ENCODE measurements at places on chromosomes 7 and 10. TPM values are rescaled to one million over a fixed set of nuclear protein-coding genes. Genes with fewer than 3 reads are reported as not detected.

DNA sequence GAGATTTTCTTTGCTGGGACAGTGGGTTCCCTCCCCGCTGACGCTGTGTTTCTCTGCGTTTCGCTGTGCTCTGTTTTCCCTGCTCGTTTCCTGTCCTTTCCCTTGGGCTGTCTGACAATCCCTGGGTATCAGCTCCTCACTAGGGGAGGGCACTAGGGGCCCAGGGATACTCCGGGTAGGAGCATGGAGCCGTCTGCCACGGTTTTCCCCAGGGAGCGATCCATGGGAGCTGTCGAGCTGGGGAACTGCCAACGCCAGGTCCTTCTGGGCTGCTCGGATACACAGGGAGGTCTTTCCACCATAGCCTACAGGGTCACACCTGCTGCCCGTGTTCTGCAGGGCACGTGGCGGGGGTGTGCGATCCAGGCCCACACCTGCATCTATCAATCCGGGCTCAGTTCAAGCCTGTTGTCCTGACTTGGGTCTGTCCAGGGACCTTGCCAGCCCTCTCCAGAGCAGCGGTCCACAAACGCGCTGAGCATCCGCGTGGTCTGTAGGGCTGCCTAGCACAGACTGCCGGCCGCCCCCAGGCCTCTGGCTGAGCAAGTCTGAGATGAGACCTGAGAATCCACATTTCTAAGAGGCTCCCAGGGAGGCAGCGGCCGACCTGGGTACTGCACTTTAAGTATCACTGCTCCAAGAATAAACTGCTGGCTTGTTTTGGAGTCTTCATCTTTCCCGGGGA is 263.1 kb downstream of the ELFN1 start:
- no peak for DNase-seq

SLC29A4 gene
- 4.5 TPM for total RNA-seq

DNA sequence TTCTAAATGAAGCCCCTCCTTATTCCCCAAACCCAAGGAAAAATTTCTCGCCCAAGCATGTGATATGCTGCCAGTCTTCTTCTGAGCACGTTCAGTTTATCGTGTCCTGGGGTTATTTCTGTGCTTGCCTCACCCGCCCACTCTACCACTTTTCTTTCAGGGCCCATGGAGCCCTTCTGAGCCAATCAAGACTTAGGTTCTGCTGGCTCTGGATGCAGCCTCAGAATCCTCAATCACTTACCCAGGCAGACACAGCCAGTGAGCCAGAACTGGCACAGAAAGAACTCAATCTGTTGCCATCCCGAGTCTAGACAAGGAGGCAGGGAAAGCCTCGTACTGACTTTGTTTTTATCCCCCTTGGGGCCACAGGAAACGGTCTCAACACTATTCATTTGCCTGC is 34.2 kb upstream of the C10orf90 start:
- DNase-seq, result no peak

- DNase-seq, result peak; percentile 20
These were observed 783 bp downstream of the ANLN start for GRCh38 chr7:36390199-36391090.

- no peak for DNase-seq
These were observed 215.8 kb downstream of the PHTF2 start for GRCh38 chr7:78014401-78014800.

DNA sequence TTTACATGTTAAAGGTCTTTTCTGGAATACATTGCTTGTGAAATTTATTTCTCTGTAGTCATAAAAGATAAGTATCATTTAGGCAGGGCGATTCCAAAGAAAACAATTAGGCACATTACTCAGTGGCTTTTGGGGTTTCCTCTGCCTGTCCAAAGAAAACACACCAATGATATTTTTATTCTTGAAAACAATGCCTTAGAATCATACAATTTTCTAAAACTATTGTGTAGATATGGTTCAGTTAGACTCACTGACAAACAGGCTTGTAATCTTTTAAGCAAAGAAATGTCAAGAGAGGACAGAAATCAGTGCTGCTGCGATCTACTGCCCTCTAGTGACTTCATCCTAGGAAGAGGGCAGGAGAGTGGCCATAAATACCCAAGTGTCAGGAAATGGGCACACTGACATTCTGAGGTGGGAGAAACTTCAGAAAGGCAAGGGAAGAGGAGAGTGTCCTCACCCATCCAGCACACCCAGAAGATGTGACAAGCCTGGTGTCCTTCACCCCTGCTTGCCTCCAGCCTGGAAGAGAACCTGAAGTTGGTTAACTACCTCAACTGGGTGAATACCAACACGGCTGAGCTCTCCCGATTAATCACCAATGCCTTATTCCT is 120.5 kb downstream of the GALNT11 start:
- DNase-seq, result no peak

ITGB8 gene
- 2.2 TPM for total RNA-seq

DNA sequence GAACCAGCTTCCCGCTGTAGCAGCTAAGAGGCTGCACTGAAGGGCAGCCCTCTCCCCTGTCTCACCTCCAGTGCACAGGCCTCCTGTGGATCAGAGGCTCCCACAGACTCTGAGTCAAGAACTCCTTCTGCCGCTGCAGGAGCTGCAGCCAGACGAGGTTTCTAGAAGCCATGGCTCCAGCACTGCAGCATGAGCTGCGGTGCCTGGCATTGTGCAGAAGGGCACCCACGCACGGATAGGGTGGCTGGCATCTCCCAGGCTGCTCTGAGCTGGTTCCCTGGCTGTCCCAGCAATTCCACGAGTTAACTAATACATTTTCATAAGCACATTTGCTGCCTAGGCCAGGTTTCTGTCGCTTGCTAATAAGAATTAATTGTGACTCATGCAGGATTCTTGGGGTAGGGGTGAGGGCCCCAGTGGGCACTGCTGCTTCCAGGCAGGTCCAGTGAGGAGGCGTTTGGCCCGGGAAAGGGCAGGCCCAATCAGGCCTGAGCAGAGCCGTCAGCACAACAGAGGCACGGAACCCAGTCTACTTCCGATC is 594.2 kb downstream of the DNAJB6 start:
- DNase-seq, result no peak

DNA sequence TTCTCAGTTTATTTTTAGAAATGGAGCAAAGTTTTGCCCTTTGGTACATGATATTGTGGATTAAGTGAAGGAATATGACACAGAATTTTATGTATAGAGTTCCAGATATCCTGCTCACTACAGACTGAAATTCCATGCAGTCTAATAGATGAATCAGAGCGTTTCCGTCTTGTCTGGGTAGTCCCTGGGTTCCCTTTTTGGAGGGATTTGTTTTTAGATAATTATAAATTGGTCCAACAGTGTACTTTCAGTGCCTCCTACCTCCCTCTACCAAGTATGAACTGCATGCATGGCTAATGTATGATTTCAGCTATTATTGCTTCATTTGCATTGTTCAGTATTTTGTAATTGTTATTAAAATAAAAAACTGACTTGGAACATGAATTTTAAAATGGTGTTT is 74.4 kb downstream of the SEPTIN7 start:
- DNase-seq, result no peak

GRCh38 chr7:129665013-129665401 is 53.5 kb downstream of the NRF1 start:
- no peak for DNase-seq

C10orf67 gene
- 0.92 TPM for total RNA-seq

PLEKHS1 gene
- total RNA-seq, result not detected

DNA sequence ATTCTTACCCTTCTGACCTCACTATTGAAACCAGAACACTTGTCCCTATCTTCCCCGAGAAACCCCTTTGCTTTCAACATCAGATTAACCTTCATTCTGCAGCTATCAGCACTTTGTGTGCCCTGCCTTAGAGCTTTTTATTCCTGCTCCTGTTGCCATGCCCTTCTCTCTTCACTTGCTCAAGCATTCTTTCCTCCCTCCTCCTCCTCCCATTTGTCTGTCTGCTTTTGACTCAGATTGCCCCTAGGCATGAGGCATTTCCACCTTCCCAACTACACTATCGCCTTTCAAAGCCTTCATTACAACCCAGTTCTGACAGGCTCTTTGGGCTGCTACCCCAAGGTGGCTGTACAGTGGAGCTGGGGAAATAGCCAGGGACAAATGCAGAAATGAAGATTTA is 143.3 kb downstream of the SLC25A13 start:
- no peak for DNase-seq

- no peak for DNase-seq
These were observed 226.5 kb upstream of the HPS1 start for GRCh38 chr10:98673171-98673782.

DNA sequence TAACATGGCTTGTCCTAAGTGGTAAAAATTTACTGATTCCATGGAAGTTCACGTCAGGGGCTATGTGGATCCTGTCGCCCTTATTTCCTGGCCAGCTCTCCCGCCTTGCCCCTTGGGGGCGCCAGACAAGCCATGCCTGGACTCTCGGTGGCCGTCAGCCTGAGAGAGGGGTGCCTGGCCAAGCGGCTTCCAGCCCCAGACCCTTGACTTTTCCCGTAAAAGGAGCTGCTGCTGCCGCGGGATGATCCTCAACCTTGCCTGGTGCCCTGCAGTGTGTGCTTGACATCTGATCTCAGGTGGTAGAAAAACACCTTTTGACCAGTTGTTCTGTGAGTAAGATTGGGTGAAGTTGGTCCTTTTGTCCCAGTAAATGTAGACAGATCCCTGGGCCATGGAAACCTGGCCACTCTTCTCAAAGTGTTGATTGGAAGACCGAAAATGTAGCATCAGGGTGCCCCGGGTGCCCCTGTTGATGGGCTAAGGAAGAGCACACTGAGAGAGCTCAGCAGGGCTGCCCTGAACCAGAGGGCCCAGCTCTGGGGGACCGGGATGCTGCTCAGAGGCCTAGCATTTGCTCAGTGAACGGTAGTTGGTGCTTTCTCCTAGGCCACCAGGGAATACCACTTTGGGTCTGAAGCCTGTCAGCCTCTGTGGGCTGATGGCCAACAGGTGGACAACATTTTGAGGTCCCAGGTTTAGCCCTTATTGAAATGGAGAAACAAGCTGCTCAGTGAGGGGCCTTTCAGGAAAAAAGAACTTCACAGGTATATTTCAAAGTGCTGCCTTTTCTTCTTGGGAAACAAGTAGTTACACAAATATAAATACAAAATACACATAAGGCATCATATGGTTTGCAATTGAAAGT is 162.5 kb downstream of the LRMDA start:
- DNase-seq, result no peak

DNA sequence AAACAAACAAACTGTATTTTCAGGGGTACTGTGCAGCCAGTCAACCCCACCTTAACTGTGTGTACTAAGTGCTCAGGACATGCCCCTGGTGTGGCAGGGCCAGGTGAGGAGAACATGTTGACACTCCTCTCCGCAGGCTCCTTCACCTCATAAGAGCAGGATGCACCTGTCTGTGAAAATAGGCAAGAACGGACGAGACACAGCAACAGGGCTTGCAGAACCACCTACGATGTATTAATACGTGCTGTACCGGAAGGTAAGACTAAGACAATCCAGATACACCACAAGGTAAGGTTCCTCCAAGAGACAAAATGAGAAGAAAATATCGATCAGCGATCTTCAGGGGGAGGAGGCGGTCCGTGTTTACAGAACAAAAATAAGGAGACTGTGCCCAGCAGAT is 65.8 kb upstream of the CAMK2B start:
- no peak for DNase-seq

PVRIG gene
- total RNA-seq, result not detected

- no peak for DNase-seq
These were observed 163.6 kb downstream of the CDK14 start for GRCh38 chr7:90759710-90760109.

BAZ1B gene
- 39.7 TPM for total RNA-seq

DNA sequence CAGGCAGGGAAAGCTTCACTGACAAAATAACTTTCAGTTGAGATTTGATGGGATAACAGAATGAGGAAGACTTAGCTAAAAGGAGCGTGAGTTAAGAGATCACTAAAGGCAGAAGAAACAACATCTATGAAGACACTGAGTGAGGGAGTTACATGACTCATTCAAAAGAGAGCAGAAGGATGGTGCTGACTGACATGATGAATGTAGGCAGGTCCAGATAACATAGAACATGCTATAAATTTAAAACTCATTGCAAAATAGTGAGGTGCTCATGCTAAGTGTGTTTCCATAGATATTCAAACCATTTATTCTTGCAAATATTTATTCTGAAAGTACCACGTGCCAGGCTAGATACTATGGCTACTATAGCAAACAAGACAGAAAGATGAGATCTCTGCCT is 116.4 kb upstream of the DGKB start:
- no peak for DNase-seq

DNA sequence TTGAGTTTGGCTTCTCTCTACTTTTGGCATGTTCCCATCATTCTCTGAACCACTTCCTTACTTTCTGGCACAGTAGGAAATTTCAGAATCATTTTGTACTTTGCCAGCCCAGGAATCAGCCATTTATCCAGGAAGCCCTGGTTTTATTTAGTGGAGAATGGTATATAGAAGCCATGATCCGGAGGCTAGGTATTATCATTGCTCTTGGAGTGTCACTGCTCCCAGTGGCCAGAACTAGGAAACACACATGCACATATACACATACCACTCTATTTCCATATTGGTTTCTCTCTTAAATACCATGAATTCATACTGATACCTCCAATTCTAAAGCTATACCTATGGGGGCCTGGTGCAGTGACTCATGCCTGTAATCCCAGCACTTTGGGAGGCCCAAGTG is 36.3 kb downstream of the SUFU start:
- DNase-seq, result no peak

DNA sequence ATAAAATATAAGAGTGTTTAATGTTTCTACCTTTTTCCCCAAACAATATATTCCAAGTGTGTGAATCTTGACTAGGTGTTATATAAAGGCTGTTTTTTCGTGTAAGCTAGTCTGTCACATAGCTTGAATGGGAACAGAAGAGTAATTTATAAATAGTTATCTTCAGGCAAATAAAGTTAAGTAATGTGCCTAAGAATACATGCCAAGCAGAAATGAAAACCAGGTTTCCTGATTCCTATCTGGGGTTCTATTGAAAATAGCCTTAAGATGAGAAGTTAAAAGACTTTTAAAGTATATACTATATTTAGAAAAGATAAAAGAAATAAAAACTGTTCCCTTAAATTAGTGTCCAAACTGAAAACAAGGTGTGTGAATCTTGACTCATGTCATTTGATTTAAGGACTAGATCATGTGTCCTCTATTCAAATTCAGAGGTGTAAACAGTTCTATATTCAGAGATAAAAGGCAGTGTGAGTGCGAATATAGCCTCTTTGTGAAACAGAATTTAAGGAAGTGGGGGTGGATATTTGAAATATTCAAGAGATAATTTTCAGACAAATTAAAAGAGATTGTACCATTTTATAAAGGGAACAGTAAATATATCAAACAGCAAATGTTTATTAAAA is 247.5 kb downstream of the THSD7A start:
- DNase-seq, result no peak

GRCh38 chr7:134532180-134532953 is 5.0 kb downstream of the AKR1B10 start:
- no peak for DNase-seq

LRCH4 gene
- 37.9 TPM for total RNA-seq

GRCh38 chr10:26479766-26480492 is 41.8 kb downstream of the APBB1IP start:
- no peak for DNase-seq

GRCh38 chr7:27911920-27912319 is 172.0 kb downstream of the TAX1BP1 start:
- DNase-seq, result no peak

DNA sequence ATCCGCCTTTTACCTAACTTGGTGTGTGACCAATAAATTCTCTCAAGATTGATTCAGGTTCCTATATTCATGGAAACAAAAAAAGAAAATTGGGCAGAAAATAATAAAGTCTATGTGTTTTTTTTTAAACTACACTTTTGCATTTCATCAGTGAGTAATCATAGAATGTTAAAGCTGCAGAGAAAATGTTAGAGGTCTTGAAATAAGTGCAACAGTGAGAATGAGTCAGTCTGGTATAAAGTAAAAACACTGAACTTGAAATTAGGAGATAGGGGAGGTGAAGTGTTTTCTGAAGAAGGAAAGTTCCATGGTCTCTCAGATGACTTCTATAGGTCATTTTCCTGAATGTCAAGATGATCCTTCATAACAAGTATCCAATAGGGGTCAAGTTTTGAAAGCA is 202.6 kb upstream of the NRP1 start:
- no peak for DNase-seq

RBP4 gene
- total RNA-seq, result 0.37 TPM
